ENCODE measurements at places on chromosomes 11 and 22.

DNA sequence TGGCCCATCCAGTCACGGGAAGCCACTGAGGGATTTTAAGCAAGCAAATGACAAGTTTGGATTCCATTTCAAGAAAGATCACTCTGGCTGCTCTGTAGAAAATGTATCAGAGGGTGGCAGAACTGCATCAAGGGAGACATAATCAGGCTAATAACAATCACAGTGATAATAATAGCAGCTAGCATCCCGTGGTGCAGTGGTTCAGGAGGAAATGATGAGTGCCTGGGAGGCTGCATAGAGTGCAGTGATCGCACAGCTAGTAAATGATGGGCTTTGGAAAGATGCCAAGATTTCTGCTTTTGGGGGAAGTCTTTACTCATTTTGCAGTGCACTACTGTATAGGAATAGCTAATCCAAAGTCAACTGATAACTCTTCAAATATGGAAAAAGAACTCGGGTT is 35.8 kb downstream of the TNRC6B start:
- no peak for DNase-seq

- DNase-seq = no peak
Observed at GRCh38 chr22:19877626-19878339, 23.1 kb upstream of the GNB1L start.

DNA sequence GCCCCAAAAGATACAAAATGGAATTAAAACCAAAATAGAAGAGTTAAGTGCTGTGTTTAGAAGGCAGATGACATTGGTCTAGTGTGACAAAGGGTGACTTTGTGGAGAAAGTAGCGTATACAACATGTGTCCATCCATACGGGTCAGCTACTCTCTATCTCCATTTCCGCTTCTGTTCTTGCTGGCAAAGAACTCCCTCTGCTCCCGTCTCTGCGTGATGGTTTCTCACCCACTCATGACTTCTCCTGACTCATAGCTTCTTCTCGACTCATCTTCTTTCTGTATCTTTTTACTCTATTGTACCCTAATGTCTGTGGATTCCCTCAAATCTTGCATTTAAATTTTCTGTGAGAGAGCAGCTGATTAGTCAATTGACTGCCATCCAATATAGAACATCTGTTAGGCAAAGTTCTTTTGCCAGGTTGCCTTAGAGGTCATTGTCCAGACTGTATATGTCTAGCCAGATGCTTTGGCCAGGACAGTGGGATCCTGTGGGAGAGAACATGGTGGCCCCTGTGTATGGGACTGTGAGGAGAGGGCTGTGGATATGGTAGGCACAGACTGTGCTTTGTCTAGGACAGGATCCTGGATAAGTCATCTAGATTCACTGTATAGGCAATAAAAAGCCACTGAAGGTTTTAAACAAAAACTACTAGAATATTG is 28.4 kb downstream of the MMP13 start:
- DNase-seq = no peak

DNA sequence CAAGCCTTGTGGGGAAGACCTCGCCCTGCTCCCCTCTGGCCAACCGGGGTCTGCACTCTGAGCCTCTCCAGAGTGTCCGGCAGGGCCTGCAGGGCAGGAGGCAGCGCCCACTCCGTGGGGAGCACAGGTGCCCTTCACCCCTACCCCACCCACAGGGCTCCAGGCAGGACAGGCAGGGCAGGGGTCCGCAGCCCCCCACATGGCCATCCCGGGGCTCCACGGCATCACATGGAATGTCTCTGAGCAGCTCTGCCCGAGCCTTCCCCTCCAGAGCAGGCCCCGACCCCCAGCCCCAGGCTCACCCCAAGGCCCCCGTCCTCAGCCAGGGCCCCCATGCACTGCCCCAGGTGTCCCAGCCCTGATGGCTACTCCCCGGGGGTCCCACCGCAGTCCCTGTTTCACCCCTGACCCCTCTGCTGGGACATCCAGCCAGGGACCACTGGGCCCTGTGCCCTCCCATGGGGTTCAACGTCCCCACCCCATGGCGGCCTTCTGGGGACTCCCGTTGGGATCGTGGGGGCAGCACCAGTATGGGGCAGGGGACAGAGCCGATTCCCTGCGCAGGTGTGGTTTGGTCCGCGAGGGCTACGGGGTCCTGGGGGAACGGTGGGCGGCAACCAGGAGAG is 77.7 kb downstream of the BRD1 start:
- DNase-seq = no peak

DNA sequence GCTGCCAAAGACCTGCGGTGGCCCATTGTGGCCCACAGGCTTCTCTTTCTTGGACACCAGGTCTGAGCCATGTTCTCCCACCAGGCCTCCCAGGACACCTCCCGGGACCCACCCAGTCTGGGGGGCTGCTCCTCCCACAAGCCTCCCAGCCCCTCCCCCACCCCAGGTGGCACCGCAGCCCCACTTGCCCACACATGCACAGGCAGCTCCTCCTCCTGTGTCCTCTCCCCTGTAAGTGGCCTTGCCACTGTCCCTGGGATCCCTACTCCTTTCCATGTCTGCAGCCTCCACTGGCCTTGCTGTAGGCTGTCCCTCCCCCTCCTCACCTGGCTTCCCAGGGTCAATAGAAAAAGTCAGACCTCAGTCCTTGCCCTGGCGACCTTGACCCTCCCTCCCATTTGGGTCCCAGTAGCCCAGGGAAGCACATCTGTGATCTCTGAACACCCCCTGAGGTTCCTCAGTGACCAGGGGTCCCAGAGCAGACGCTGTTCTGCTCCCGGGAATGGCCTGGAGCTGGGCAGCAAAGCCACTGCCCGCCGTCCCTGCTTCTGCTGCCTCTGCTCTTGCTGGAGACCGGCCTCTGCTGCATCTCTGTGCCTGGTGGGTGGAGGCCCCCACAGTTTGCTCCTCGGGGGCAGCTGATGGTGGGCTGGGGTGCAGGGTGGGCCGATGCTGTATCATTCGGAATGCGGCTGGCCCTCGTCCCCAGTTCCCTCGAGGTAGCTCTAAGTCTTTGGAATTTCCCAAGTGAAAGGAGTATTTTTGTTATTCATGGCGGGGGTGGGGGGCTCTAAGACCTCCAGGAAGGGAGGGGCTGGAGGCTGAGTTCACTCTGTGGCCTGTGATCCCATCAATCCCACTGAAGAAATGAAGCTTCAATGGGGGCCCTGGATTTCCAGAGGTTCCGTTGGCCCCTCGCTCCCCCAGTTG is 43.6 kb downstream of the ARHGAP8 start:
- no peak for DNase-seq

DNA sequence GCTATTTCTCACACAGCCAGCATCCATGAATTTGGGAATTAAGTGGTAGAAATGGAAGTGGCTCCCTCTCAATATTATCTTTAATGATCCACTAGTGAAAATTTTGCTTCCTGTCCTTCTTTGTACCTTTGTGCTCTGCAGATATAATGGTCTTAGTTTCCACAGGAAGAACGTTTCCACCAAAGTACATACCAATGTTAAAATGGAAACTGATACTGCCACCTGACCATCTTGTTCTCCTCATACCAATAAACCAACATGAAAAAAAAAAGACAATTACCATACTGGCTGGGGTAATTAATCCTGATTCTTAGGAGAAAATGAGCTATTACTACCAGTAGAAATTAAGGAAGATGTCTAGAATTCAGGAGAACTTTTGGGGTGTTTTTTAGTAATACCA is 32.3 kb downstream of the C11orf65 start:
- no peak for DNase-seq
